Forelimb muscle (tissue), 1 donor: ENCODE measurements at places on chromosomes 12 and 14.
A peak's percentile ranks its signal among the peaks of the same experiment; 100 is the strongest.

- DNase-seq: no peak
Observed at GRCh38 chr14:100606687-100607610, 19.7 kb upstream of the BEGAIN start.

- DNase-seq: no peak
Observed at GRCh38 chr12:52815676-52816588, 2.0 kb upstream of the KRT4 start.

- DNase-seq: no peak
Observed at GRCh38 chr14:31970744-31971143, 106.4 kb upstream of the ARHGAP5 start.

- DNase-seq: no peak
Observed at GRCh38 chr12:6213969-6214368, 13.8 kb downstream of the CD9 start.

DNA sequence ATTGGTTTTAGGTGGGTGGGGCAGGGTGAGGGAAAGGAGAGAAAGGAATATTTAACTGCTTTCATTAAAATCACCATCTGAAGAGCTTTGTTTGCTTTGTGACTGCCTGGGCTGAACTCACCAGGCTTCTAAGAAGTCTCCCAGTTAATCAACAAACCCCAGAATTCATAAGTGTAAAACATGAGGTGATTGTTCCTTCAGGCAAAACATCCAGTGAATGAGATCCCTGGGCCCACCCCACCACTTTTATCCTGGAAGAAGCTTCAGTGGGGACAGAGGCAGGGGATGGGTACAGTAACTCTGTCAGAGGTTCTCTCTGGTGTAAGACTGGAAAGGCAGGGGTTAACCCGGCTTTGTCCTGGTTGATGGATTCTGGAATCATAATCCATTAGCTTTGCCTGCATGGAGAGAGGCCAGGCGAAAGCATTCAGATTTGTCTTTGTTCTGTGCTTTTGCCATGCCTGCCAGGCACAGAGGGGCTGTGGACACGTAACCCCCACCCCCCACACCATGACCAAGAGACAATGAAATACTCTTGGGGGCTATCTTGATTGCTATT lies 16.7 kb downstream of the PDE1B start:
- no peak for DNase-seq

GRCh38 chr14:39339003-39339402 lies 93.2 kb downstream of the FBXO33 start:
- no peak for DNase-seq

DNA sequence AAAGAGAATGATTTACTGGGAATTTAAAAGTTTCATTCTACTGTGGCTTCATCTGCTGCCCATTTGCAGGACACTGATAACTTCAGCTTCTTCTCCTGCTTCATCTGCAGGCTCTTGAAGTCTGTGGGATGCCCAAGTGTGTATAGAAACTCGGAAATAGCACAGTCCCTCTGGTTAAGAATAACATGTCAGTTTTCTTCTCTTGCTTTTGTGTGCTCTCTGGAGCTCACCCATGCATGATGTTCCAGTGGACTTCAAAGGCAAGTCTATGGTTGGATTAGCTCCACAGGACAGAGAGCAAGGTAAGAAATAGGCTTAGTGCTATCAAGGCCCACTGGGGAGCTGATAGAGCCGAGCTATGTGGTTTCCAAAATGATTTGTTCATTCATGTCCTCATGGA lies 13.7 kb downstream of the RMST start:
- no peak for DNase-seq

- no peak for DNase-seq
Observed at GRCh38 chr12:82120901-82121300, 237.3 kb downstream of the CCDC59 start.

DNA sequence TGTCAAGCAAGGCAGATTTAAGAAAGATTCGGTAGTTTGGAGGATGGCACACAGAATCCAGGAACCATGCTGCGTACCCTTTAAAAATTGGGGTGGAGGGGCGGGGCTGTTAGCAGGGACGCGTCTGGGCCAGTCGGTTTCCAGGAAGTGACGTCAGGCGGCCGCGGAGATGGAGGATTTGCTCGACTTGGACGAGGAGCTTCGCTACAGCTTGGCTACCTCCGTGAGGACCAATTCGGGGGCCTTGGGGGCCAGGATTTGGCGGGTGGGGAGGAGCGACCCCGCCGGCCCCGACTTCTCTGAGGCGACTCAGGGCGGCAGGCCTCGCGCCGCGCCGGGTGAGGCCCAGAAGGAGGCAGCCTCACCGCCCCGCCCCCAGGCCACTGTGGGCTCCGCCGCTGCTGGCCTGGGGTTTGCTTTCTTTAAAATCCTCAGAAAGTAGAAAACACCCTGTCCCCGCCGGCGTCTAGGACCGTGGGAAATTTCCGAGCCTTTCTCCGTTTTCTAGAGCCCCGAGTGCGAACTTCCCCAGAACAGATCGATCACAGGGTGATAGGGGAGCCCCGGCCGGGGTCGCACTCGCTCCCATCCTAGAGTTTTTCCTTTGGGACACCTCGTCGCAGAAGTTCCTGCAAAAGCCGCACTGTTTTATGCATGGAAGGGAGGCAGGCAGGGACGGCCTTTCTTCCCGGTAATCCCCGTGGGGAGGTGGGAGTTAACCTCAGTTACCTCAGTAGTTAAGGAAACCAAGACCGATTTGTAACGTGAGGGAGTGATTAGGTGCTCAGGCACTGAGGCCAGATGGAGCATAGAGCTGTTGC lies at the start of gene IFT43:
IFT43 (plus strand) TSS at position 146 of the 821 bp plus-strand sequence; CDS start at position 170, 24 bp downstream.
- no peak for DNase-seq

GRCh38 chr12:80044694-80045046 lies 54.7 kb upstream of the OTOGL start:
- DNase-seq: no peak

DNA sequence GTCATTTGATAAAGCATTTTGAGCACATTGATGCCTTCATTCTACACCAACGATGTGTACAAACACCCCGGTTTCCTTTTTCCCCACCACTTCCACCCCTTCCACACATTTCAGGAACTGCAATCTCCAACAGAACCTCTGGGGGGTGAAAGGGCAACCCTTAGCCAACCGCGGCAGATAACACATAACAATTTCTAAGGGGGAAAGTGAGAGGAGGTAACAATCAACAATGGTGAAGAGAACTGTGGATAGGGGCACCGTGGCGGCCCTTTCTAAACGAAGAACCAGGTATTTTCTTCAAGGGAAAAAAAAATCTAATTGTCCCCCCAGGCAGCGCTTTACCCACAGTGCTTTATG lies 1.1 kb downstream of the KITLG start:
- DNase-seq: no peak

DNA sequence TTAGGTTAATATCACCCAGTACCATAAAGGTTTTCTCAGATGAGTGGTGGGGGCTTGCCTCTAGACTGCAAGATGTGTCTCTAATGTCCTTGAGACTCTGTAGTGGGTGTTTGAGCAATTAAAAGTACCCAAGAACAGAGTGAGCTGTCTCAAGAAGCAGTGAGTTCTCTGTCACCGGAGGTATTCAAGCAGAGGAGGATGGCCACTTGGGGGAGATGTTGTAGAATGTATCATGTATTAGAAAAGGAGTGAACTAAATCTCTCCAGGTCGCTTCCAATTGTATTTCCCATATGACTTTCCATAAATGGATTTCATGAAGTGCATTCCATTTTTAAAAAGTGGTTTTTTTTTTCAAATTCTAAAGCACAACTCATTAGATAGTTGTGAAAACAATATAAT lies 35.0 kb downstream of the SLC17A8 start:
- no peak for DNase-seq

GRCh38 chr12:69919495-69919894 lies 94.5 kb downstream of the MYRFL start:
- no peak for DNase-seq

DNA sequence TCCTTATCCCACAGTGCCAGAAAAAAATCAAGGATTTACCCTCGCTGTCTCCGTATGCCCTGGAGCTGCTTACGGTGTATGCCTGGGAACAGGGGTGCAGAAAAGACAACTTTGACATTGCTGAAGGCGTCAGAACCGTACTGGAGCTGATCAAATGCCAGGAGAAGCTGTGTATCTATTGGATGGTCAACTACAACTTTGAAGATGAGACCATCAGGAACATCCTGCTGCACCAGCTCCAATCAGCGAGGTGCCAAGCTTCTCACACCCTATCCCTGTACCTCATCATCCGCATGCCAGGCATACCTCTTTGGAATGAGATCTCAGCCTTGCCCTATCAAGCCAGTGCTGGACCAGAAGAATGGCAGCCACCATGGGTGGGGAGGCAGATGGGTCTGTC lies 19.2 kb downstream of the OAS2 start:
- no peak for DNase-seq

DNA sequence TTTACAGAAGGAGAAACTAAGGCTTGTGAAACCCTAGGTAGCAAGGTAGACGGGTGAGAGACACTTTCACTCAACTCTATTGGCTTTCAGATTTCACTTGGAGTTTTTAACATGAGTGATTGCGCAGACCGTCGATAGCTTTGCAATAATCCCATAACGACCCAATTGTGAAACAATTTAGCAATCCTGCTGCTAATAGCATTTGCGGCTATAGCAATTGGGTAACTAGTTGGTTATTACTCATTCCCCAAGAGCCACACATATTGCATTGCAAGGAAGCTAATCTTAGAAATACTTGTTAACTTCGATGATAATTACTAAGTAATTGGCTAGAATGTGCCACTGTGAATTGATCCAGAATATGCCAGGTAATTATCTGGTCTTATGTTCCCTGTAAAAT lies 159.9 kb upstream of the NOS1 start:
- no peak for DNase-seq

GRCh38 chr14:51208982-51209381 lies 31.1 kb upstream of the TMX1 start:
- DNase-seq: no peak

GRCh38 chr12:95548539-95549391 lies 2.5 kb downstream of the USP44 start:
- DNase-seq: no peak

- DNase-seq: no peak
Observed at GRCh38 chr12:68953536-68953935, 20.6 kb upstream of the CPM start.

DNA sequence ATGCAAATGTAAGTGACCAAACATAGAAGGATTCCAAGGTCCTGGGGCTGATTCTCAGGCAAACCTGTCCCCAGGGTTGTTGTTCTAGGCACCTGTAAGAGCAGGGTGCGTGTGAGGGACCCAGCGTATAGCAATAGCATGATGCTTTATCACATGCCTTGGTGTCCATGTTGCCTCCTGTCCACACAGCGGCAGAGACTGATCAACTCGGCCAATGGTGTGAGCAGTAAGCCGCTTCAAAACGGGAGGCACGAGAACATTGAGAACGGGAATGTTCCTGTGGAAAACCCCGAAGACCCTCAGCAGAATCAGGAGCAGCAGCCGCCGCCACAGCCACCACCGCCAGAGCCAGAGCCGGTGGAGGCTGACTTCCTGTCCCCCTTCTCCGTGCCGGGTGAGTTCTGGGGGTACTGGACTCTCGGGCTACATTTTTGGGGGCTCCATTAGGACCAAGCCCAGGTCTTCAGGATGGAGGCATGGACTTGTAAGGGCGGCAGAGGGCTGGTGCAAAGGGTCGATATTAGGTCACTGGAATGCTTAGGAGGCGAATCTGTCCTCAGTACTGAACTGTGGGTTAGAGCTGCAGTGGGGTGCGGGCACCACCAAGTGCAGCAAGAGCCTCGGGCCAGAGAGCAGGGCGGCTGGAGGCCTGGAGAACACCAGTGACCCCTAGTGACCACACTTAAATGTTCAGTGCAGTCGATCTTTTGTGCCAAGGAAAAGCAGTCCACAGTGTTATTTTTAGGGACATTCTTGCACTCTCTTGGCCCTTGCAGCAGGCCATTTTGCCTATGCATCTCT lies 57.2 kb upstream of the RIN3 start:
- DNase-seq: peak; percentile 56

DNA sequence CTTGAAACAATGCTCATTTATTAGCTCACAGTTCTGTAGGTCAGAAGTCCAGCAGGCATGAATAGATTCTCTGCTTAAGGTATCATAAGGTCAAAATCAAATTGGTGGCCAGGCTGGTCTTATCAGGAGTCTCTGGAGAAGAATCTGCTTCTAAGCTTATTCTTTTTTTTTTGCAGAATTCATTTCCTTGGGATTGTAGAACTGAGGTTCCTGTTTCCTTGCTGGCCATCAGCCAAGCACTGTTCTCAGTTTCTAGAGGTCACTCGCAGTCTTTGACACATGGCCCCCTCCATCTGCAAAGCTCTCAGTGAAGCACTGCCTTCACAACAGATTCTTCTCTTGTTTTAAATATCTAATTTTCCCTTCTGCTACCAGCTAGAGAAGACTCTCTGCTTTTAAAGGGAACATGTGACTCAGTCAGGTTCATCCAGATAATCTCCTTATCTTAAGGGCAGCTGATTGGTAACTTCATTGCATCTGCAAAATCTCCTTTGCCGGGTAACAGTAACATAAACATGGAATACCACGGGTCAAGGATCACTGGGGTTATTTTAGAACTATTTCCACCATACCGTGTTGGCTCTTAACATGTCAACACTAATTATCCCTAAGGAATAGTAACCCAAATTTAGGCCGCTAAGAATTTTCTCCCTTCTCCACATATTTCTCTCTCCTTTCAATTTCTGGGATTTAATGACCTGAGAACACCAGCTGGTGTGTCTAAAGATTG lies 25.3 kb downstream of the RHOJ start:
- no peak for DNase-seq

- no peak for DNase-seq
Observed at GRCh38 chr14:20969336-20969735, 14.0 kb downstream of the RNASE2 start.

DNA sequence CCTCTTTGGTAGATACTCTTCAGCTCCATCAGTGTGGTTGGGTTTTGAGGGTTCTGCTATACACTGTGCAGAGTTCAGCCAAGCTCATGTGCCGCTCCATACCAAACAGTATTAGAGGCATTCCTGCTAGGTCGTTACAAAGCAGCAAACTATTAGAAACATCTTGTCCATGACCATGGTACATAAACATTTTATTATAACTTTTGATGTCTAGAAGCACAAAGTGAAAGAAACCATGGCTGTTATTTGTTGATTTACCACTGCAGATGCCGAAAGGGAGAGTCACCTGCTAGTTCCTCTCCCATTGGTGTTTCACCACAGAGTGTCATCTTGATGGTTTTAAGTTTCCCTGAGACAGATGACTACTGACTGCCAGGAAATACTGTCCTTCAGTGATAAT lies 242.0 kb downstream of the ADAMTS20 start:
- no peak for DNase-seq

DNA sequence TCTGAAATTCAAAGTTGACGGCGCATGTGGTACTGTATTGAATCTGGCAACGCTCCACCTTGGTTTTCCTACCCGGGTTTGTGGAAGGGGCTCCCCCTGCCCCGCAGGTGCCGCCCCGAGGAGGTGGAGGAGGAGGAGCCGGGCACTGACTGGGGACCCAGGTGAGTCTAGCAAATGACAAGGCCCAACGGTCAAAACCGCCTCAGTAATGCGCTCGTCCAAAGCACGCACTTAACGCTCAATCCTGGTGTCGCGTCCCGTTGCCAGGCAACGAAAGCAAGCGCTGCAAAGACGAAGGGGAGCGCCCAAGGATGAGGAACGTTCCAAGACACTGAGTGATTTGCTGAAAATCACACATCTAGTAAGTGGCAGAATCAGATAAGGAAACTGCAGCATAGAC lies 24.0 kb upstream of the CLEC4E start:
- no peak for DNase-seq

- DNase-seq: no peak
Observed at GRCh38 chr14:75602503-75602902, 24.1 kb downstream of the FLVCR2 start.
